Activated CD4-positive, alpha-beta T cell treated with anti-CD3 and anti-CD28 coated beads, Interleukin-2, amount 10 ng/mL, durations not matched to agents 24 days and 14 days (primary cell): ENCODE measurements at places on chromosomes 12 and 14.

DNA sequence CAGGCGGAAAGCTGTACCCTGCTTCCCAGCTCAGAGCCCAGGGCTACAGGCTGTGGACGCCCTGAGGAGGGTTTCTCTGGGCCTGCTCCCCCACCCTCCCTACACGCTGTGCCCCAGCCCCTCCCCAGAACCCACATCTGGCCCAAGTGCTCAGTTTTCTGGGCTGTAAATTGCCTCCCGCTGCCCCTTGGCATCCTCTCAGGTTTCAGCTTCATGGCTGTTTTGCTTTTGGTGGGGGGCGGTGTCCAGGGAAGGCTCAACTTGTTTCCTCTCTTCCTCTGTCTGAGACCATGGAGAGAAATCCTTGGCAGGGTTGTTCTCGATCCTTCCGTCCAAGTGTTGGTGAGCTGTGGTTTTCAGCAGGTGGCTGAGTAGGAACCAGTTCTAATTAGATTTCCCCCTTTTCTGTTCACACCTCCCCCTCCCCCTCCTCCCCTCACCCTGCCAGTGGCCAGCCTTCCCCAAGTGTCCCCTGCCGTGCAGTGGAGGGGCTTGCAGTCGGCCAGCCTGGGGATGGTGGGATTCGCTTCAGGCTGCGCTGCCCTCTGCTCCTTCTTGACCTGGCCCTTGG, 61.8 kb downstream of the TSPAN9 start:
- H3K36me3 ChIP-seq: no peaks in the 10 kb centered on the region
- H3K4me3 ChIP-seq: no peak overlapping the region
- DNase-seq: no peak
- no peaks in the 10 kb centered on the region for H3K4me1 ChIP-seq
- no peak overlapping the region for H3K27ac ChIP-seq

- H3K27ac ChIP-seq: no peak overlapping the region
- H3K4me3 ChIP-seq: no peak overlapping the region
- H3K27me3 ChIP-seq: no peaks in the 10 kb centered on the region
- peaks cover 7% of the 10 kb centered on the region for H3K4me1 ChIP-seq
- DNase-seq: no peak
Observed at GRCh38 chr12:45418520-45418919, 202.6 kb downstream of the ANO6 start.

- H3K27me3 ChIP-seq: no peaks in the 10 kb centered on the region
- H3K4me1 ChIP-seq: peaks cover 4% of the 10 kb centered on the region
- no peak overlapping the region for H3K27ac ChIP-seq
Observed at GRCh38 chr14:69005432-69006148, 26.5 kb upstream of the ACTN1 start.

DNA sequence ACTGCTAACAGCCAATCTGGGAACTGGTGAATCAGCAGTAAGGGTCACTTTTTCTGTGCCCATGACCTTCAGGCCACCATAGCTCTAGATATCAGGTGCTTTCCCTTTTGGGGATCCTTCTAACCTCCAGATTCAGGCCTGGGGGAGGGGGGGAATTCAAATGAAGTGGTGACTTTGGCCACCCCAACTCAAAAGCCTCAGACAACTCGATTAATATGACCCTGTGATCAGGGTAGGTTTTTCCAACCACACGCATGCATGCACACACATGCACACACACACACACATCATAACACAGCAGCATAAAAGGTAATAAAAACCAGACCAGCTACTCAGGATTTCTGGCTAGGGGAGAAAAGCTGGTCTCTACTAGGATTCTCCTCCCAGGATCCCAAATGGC, 5.3 kb downstream of the TBX3 start:
- DNase-seq: no peak
- H3K27ac ChIP-seq: no peak overlapping the region

DNA sequence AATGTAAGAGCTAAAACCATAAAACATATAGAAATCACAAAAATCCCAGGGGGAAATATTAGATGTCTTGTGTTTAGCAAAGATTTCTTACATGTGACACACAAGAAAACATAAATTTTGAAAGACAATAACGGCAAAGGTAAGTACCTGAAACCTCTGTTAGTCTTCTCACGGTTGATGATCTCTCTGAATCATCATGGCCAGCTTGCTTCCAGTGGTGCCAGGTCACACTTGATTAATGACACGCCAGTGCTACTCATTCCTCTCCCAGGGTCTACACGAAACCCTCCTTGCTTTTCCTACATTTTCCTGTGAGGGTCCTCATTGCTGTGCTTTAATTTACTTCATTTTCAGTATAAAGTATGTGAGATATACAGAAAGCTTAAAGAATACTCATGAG, 114.4 kb upstream of the PARP11 start:
- H3K27me3 ChIP-seq: peaks cover 7% of the 10 kb centered on the region
- no peaks in the 10 kb centered on the region for H3K36me3 ChIP-seq
- H3K27ac ChIP-seq: no peak overlapping the region
- H3K4me1 ChIP-seq: peaks cover 23% of the 10 kb centered on the region
- H3K4me3 ChIP-seq: no peak overlapping the region
- no peak for DNase-seq

- H3K27me3 ChIP-seq: peaks cover 19% of the 10 kb centered on the region
- DNase-seq: no peak
- no peak overlapping the region for H3K27ac ChIP-seq
- no peak overlapping the region for H3K4me3 ChIP-seq
Observed at GRCh38 chr12:52211716-52212585, 20.1 kb upstream of the KRT80 start.

GRCh38 chr12:119631930-119632678, 35.8 kb upstream of the PRKAB1 start:
- no peaks in the 10 kb centered on the region for H3K4me1 ChIP-seq
- H3K4me3 ChIP-seq: no peak overlapping the region
- no peak overlapping the region for H3K27ac ChIP-seq

GRCh38 chr12:58106195-58106594, 164.8 kb downstream of the ATP23 start:
- H3K27ac ChIP-seq: no peak overlapping the region
- no peak overlapping the region for H3K4me3 ChIP-seq
- H3K27me3 ChIP-seq: no peaks in the 10 kb centered on the region

DNA sequence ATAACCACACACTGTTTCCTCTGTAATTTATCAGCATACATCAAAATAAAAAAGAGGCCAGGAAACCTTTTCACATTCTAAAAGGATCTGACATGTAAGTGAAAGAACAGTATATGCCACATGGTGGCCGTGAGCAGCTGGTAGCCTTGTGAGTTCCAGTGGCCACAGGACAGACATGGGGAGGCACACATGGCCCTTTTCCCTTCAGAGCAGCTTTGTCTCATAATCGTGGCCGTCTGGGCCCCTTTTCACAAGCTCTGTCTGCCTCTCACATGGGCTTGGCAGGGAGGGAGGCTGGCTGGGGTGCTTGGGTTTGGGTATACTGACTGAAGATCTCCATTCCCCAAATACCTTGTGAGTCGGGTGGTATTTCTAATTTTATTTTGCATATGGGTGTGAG, 1.5 kb upstream of the ZDHHC22 start:
- H3K27ac ChIP-seq: no peak overlapping the region
- H3K4me3 ChIP-seq: no peak overlapping the region
- peaks cover 8% of the 10 kb centered on the region for H3K4me1 ChIP-seq
- no peaks in the 10 kb centered on the region for H3K36me3 ChIP-seq
- peaks cover 74% of the 10 kb centered on the region for H3K27me3 ChIP-seq

DNA sequence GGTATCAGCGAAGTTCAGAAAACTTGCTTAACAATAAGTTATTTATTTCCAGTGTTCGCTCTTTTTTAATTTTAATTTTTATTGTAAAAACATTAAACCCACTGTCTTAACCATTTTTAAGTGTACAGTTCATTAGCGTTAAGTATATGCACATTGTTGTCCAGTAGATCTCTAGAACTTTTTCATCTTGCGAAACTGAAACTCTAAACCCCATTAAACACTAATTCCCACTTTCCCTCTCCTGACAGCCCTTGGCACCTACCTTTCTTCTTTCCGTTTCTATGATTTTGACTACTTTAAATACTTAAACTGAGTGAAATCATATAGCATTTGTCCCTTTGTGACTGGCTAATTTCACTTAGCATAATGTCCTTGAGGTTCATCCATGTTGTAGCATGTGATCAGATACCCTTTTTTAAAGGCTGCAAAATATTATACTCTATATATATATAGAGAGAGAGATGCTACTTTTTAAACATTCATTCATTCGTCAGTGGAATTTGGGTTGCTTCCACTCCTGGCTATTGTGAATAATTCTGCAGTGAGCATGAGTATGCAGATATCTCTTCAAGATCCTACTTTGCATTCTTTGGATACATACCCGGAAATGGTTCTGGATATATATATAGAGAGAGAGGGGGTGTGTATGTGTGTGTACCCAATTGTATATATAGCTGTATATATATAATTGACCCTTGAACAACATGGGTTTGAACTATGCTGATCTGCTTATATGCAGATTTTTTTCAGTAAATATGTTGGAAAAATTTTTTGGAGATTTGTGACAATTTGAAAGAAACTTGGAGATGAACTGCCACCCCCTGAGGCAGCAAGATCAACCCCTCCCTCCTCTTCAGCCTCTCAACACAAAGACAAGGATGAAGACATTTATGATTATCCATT, 74.7 kb upstream of the EVL start:
- no peak overlapping the region for H3K27ac ChIP-seq
- H3K4me3 ChIP-seq: no peak overlapping the region
- H3K4me1 ChIP-seq: peaks cover 1% of the 10 kb centered on the region
- H3K36me3 ChIP-seq: no peaks in the 10 kb centered on the region
- H3K27me3 ChIP-seq: peaks cover 22% of the 10 kb centered on the region

DNA sequence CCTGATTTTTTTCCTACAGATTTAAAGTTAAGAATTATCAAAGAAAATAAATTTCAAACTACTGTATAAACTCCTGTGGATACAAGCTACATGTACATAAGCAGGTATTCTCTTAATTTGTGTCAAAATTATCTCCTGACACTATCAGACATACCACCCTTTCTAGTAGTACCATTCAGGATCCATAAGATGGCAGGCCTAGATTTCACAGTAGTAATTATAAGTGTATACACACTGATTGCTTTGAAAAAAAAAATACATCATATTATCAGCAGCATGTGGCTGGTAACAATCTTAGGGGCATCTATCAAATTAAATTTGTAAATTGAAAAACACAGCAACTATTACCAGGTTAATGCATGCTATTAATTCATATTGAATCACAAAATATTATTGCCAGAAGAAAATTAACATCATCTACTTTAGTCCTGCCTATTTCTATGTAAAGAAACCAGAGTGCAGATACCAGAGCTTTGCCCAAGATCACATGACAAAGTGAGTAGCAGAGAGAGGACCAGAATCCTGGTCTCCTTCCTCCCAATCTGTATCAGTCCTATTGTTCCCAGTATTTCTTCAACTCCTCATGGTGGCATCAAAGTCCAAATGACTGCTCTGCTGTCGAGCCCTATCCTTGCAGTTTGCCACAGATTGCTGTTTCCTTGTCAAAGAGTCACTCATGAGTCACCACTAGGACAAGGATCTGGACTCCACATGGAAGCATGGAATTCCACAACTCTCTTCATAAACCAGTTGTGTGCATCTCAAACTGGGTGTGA, 27.7 kb upstream of the CALM1 start:
- H3K27me3 ChIP-seq: peaks cover 16% of the 10 kb centered on the region
- DNase-seq: no peak
- H3K27ac ChIP-seq: no peak overlapping the region
- H3K36me3 ChIP-seq: no peaks in the 10 kb centered on the region

DNA sequence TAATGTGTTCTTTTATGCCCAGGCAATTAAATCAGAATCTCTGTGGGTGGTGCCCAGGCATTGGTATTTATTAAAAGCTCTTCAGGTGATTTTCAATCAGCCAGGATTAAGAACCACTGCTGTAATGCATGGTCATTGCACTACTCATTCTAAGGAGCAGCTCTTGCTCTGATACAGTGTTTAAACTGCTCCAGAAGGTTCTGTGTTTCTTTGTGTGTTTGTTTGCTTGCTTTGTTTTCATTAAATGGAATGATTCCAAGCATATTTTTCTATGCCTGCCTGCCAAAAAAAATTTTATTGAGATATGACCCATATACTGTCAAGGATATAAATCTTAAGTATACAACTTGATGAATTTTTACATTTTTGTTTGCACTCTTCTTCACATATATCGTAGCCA, 54.0 kb downstream of the KCNK13 start:
- H3K4me3 ChIP-seq: no peak overlapping the region
- no peaks in the 10 kb centered on the region for H3K36me3 ChIP-seq
- no peak overlapping the region for H3K27ac ChIP-seq
- DNase-seq: no peak

DNA sequence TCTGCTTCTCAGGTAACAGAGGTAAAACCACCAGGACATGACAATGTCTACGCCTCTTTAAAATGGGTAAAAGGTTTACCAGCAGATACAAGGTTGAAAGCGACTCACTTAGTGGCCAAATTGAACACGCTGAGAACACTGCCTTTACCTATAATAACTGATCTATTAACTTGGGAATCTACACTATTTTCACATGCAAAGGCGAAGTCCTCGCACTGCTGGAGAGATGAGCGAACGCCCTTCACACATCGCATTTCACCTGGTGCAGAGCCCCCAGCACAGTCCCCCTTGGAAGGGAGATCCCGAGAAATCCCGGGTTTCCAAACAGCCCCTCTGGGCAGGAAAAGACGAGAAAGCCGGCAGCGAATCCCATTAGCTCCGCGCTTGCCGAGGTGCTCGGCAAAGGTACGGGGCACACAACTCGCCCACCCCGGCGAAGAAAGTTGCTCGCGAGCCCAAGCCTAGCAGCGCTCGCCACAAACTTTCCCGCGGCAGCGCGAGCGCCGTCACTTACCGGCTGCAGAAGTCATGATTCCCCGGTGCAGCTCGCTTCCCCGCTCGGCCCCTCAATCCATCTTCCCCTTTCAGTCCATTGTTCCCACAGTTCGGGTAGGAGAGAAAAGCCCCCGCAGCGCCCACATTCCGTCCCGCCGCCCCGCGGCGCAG, 423 bp downstream of the FGD6 start:
- peak overlapping the region; percentile 89 for H3K4me3 ChIP-seq
- no peak for DNase-seq
- peaks cover 24% of the 10 kb centered on the region for H3K4me1 ChIP-seq
- H3K27ac ChIP-seq: peak overlapping the region; percentile 59
- H3K36me3 ChIP-seq: peaks cover 10% of the 10 kb centered on the region

GRCh38 chr14:59349258-59349701, 115.9 kb downstream of the GPR135 start:
- no peak for DNase-seq
- H3K4me1 ChIP-seq: no peaks in the 10 kb centered on the region
- H3K36me3 ChIP-seq: no peaks in the 10 kb centered on the region
- H3K27me3 ChIP-seq: no peaks in the 10 kb centered on the region
- no peak overlapping the region for H3K4me3 ChIP-seq

DNA sequence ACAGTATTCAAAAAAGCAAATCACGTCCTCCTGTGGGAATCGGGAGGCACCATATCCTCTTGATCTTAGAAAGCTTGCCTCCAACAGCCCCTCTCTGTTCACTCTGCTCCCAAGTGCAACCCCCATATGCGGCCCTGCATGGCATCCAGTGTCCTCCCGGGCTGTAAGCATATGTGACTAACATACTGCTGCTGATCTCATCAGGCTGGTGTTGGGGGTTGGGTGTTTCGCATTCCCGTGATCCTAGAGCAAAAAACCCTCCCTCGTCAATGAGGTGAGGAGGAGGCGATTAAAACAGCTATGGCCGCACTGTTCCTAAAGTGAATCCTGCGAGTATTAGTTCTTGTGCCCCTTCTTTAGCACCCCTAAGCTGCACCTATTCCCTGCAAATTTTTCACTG, 28.1 kb upstream of the PPM1A start:
- no peak overlapping the region for H3K4me3 ChIP-seq
- H3K36me3 ChIP-seq: no peaks in the 10 kb centered on the region
- peaks cover 2% of the 10 kb centered on the region for H3K27me3 ChIP-seq
- no peaks in the 10 kb centered on the region for H3K4me1 ChIP-seq

- no peak for DNase-seq
- H3K36me3 ChIP-seq: peaks cover 23% of the 10 kb centered on the region
- H3K4me1 ChIP-seq: peaks cover 17% of the 10 kb centered on the region
Observed at GRCh38 chr12:89451841-89452251, 72.8 kb downstream of the GALNT4 start.
